ENCODE measurements at places on chromosomes 1 and 21. TPM values are rescaled to one million over a fixed set of nuclear protein-coding genes. Genes with fewer than 3 reads are reported as not detected.

Gene IFI44
- 14.3 TPM for total RNA-seq

- DNase-seq, result no peak
These were observed 500 bp upstream of the DOCK7 start for GRCh38 chr1:62688687-62689085.

GRCh38 chr21:42653231-42654061 is at the start of gene PDE9A:
TSS of gene PDE9A (plus strand) at chr21:42653621. CDS start at chr21:42653815, 194 bp downstream.
- DNase-seq, result peak; percentile 86

- peak; percentile 26 for DNase-seq
These were observed 29.0 kb downstream of the TRIM62 start for GRCh38 chr1:33152685-33153432.

- peak; percentile 74 for DNase-seq
These were observed 26.6 kb downstream of the ATF6 start for GRCh38 chr1:161792740-161793139.

DNA sequence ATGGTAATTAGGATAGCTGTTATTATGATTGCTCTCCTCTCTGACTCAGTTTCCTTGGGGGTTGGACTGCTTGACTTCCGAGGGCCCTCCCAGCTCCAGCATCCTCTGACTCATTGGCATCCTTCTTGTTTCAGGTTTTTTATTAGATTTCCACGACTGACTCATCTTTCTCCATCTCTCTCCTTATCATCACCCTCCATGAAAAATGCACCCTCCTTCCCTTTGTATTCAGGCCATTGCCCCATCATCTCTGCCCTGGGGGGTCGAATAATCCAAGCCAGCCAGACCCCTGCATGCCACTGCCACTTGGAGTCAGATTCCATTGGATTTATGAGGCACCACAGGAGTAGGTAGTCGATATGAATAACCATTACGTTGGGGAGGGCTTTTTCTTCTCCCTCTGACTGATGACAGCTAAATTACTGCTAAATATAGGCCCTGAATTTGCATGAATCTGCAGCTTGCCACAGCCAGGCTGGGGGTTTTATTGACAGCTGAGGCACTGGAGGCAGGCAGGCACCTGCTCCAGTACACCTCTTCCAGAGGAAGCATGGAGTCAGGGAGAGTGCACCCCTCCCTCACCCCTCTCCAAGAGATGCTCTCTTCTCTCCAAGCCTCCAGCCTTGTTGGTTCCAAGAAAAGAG is 91.7 kb downstream of the C1orf94 start:
- no peak for DNase-seq

Gene LCE3D
- not detected for total RNA-seq

DNA sequence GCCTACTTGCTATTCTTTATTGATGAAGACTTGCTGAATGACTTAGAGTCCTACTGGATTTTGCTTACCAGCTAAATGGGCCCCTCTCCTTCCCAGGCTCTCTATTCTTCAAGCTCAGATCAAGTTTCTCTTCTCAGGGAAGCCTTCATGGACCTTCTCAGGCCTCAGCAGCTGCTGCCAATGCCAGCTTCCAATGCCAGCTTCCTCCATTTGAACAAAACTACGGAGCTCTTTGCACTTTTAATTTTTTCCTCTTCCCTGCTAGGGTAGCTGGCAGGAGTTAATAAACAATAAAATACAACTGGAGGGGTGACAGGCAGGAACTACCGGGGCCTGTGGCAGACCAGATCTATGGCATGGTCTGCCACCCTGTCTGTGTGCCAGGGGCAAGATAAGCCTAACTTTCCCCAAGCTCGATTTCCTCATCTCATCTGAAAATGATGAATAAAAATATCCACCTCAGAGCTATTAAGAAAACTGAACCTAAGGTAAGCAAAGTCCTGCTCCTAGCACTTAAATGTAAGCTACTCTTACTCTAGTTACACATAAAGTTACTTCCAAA is 995 bp upstream of the IPO13 start:
- no peak for DNase-seq

- no peak for DNase-seq
These were observed 16.3 kb upstream of the MTARC1 start for GRCh38 chr1:220770245-220770913.

DNA sequence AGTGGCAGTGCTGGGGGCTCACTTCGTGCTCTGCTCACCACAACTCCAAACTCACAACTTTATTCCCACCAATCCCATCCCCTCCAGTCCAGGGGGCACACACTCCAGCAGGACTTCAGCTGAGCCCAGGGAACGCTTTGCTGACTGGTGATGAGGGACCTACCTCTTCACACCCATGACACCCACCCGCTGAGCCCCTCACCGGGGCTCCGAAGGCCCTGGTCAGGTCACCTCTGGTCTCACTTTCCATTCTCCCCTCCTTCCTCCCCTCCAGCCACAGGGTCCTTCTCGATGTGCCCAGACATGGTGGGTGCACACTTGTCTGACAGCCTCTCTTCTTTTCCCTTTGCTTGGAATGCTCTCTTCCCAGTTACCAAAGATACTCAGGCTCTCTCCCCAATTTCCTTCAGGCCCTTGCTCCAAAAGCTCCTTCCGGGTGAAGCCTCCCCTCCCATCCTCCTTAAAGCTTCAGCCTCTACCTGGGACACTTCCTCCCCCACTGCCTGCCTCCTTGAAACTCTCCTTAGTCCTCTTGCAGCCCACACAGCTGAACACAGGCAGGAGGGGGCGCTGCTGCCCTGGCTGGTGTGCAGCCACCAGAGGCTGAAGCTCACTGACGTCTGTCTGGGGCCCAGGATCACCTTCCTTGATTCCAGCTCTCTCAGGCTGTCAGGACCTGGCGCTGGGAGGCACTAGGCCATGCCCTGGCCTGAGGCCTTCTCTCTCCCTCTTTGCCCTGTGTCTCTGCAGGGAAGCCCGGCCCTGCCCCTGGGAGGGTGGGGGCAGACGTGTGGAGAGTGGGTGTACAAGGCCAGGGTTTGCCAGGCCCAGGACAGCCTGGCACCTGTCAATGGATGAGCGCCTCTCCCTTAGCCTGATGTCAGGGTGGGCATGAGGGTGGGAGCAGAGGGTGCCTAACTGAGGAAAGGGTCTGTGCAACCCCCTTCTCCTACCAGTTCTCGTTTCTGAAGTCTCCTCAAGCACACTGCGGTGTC is 1.6 kb downstream of the KCNE1 start:
- DNase-seq, result peak; percentile 79

Gene VHLL
- not detected for total RNA-seq

Gene TNNT2
- not detected for total RNA-seq

GRCh38 chr1:200535605-200536004 is 84.9 kb downstream of the KIF14 start:
- DNase-seq, result peak; percentile 53

DNA sequence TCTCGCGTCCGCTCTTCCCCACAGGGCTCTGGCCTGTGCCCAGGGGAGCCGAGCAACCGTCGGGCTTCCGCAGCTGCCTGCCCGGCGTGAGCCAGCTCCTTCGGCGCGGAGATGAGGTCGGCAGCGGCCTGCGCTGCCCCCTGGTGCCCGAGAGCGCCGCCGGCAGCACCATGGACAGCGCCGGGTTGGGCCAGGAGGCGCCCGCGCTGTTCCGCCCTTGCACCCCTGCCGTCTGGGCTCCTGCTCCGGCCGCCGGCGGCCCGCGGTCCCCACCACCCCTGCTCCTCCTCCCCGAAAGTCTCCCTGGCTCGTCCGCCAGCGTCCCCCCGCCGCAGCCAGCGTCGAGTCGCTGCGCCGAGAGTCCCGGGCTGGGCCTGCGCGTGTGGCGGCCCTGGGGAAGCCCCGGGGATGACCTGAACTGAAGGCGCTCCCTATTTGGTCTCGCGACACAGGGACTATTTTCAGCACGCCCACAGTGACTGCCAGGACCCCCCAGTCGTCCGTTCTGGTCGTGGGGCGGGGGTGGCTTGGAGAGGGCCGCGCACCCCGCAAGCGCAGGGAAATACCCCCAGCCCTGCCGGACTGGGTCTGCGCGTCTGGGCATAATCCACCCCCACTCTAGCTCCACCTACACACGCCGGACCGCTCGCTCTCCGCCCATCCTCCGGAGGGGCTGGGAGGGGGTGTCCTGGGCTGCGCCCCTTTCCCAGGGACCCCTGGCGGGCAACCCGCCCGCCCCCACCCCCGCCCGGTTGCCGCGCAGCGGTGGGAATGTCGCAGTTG is 1.3 kb downstream of the HES3 start:
- DNase-seq, result peak; percentile 83

- no peak for DNase-seq
These were observed 158.7 kb downstream of the PEX14 start for GRCh38 chr1:10633416-10633815.

DNA sequence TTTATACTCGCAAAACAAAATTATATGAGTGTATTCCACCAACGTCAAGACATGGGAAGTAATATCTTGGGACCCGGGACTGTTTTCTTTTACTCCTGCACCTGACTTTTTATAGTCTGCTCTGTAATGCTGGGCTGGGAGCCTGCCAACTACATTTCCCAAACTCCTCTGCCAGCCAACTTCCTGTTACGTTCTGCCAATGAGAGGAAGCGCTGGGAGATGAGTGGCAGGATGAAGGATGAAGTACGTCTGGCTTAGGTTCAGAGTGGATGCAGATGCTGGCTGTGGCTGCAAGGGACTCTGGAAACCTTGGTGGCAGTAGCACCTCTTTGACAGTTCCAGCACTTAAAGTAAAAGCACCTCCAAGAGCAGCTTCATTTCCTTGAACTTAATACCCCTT is 59.6 kb downstream of the USP24 start:
- DNase-seq, result peak; percentile 34

GRCh38 chr1:168843401-168843800 is 114.4 kb upstream of the DPT start:
- DNase-seq, result no peak

Gene ELOA
- 53.6 TPM for total RNA-seq

DNA sequence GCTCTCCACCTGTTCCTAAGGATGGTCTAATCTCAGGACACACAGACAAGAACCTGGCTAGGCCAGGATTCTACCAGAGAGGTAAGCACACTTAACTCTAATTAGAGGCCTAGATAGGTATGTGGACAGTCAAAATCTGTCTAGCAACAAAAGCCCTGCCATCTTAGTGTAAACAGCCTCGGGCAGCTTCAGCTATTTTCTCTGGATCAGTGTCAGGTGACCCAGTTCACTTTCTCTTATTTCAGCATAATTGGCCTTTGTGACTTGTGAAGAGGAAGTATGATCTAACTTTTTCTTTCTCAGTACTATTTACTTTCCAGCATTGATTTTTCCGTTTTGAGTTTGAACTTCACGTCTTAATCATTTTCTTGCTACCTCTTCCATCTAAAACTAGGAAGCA is 217.7 kb downstream of the CRB1 start:
- peak; percentile 26 for DNase-seq

Gene C1orf226
- 2.9 TPM for total RNA-seq

DNA sequence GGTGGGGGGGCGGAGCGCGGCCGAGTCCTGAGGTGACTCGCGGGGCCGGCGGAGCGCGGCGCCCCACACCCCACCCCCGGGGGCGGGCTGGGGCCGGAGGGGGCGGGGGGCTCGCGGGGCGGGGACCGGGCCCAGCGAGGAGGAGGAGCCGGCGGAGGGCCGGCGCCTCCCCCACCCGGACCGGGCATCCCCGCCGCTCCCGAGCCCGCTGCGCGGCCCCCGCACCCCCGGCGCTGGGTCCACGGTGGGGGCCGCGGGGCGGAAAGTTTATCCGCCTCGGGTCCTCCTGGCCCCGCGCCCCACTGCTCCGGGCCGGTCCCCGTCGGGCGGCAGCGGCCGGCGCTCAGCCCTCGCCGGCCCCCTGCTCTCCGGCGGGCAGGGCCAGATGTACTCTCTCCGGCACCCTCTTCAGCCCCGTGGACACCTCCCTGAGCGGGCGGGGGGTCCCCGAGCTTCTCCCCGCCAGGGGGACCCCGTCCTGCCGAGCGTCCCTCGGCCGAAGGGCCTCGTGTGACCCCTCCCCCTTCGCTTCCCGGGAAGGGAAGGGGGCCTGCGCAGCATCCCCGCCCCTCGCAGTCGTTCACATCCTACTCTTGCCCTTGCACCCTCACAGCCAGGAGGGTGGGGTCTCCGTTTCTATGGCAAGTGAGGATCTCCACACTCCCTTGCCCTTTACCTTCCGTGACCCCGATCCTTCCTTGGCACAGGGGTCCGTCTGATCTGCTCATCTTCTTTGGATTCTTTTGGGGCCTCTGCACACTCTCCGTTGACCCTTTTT is 663 bp downstream of the CAMTA1 start:
- DNase-seq, result peak; percentile 38

DNA sequence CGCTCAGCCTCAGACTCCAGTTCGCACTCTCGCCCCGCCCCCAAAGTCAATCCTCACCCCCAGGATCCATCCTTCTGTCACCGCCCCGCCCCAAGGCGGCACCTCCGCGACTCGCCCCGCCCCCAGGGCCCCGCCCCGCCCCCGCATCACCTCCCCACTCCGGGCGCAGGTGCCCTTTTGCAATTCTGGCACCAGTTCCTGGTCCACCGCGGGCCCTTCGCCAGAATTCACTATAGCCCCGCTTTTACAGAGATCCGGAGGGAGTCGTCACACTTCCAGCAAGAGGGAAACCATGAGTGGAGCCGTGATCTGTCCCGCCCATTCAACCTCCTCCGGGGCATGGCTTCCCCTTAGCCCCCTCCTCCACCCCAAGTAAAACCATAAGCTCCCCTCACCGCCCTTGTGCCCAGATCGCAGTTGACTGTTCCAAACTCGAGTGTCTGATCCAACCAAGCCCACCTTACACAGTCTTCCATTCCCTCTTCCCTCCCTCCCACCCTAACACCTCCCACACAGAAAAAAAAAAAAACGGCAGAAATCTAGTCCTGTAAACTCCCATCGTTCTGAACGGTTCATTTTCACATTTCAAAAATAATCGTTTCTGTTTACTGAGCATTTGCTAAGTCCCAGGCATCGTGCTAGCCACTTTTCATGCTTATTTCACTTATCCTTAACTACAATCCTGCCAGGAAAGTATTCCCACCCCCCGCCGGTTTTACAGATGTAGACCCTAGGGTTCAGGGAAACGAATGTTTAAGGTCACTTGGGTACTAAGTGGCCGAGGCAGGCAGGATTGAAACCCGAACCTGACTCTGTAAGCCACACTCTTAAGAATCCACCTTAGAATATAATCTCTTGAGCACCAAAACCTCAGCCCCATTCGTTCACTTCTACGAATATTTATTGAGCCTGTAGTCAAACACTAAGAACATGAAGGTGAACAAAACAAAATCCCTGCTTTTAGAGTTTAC is 1.3 kb upstream of the DNAJC16 start:
- DNase-seq, result no peak

DNA sequence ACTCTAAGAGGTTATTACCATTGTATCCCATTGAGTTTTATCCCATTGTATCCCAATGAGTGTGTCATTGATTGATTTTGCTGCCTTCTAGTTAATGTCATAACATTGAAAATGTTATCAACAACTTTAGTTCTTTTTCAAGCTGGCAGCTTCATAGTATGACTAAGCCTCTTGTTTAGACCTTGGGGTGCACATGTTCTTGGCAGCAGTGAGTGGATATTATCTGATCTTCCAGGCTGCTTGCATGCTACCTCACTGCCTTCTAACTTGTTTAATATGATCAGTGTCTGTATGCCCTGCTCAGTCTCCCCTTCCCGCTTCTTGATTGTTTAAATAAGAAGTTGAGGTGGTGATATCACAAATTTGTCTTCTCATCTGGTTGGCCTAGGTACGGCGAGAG is 24.6 kb downstream of the NTPCR start:
- no peak for DNase-seq

DNA sequence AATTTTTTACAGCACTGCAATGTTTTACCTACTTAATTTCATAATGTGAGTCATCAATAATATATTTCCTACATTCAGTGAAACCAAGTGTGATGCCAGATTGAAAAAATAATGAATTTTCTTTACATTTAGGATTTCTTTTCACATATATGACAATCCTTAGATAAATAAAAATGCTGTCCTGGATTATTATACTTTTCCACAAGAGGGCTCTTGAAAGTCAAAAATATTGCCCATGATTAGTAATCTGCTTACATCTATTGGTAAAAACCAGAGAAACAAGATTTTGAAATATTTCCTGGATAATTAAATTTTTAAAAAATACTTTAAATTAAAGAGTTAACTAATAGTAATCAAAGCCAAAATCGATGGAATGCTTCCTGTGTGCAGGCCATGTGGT is 86.8 kb upstream of the PLPPR4 start:
- DNase-seq, result no peak

Measured in stomach (tissue), 19 donors.